ENCODE measurements at places on chromosomes 7 and 10.

DNA sequence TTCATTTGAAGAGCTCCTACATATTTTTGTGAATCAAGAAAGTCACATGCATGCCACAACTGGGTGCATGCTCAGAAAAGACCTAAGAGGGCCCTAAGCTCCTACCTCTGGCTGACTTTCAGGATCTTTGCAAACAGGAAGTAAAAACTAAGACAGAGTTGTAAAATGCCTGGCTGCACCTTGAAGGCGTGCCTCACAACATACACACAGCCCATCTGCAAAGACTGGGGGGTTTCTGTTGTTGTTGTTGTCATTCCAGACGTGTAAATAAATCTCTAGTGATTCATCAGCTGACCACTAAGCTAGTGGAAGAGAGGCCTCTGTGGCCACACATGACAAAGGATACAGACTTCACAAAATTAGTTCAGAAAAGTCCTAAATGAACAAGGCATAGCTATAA, 31.8 kb downstream of the SMURF1 start:
- peak; percentile 39 for ATAC-seq
- no peaks in the 10 kb centered on the region for H3K27me3 ChIP-seq
- H3K27ac ChIP-seq, result peak overlapping the region; percentile 2
- H3K4me1 ChIP-seq, result peaks cover 59% of the 10 kb centered on the region
- H3K36me3 ChIP-seq, result peaks cover 16% of the 10 kb centered on the region

GRCh38 chr10:79299397-79300241, 47.6 kb upstream of the PPIF start:
- H3K27ac ChIP-seq, result peak overlapping the region; percentile 50
- peaks cover 7% of the 10 kb centered on the region for H3K4me1 ChIP-seq
- no peak for ATAC-seq
- no peak overlapping the region for H3K4me3 ChIP-seq
- no peaks in the 10 kb centered on the region for H3K27me3 ChIP-seq
- H3K36me3 ChIP-seq, result peaks cover 95% of the 10 kb centered on the region

DNA sequence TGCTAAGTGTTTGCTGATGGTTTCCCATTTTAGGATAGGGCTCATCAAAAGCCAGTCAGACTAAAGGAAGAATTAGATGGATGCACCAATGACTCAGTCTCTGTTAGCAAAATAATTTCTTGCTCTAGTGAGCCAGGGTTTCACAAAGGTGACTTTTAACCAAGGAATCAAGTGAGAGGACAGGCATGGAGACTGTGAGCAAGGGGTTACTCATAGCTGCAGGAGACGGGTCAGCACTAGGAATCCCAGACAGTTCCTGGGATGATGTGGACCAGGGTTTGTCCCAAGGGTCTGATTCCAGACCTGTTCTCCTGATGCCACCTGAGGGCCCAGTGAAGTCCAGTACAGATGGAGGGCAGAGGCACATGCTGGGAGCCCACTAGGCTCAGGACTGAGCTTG, 138.1 kb downstream of the NOC3L start:
- no peaks in the 10 kb centered on the region for H3K36me3 ChIP-seq
- no peaks in the 10 kb centered on the region for H3K4me1 ChIP-seq
- no peak for ATAC-seq
- no peaks in the 10 kb centered on the region for H3K27me3 ChIP-seq
- H3K4me3 ChIP-seq, result no peak overlapping the region

- H3K4me1 ChIP-seq, result peaks cover 24% of the 10 kb centered on the region
- peaks cover 23% of the 10 kb centered on the region for H3K36me3 ChIP-seq
- no peak overlapping the region for H3K27ac ChIP-seq
- H3K27me3 ChIP-seq, result no peaks in the 10 kb centered on the region
- ATAC-seq, result no peak
Measured at GRCh38 chr7:139639563-139639962, 116.1 kb downstream of the CLEC2L start.

DNA sequence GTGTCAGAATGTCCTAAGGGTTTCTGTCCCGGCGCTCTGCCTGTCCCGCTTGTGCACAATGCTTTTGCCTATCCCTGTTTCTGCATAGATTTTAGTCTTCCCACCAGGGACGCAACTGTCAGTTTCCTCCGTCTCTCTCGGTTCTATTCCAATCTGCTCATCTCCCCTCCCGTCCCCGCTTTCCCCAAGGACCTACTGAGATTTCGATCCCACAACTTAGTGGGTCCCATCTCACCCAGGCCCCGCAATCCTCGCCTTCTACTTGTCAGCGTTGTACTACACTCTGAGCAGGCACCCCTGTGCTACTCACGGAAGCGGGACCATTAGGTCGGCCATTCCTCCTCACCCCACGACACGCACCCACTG, 519 bp upstream of the ZNF655 start:
- ATAC-seq, result peak; percentile 63
- no peaks in the 10 kb centered on the region for H3K27me3 ChIP-seq
- H3K36me3 ChIP-seq, result peaks cover 95% of the 10 kb centered on the region
- H3K27ac ChIP-seq, result peak overlapping the region; percentile 98

- no peak overlapping the region for H3K27ac ChIP-seq
- no peak for ATAC-seq
- no peaks in the 10 kb centered on the region for H3K27me3 ChIP-seq
- H3K4me1 ChIP-seq, result no peaks in the 10 kb centered on the region
- no peak overlapping the region for H3K4me3 ChIP-seq
Measured at GRCh38 chr10:7011994-7012393, 398.8 kb downstream of the SFMBT2 start.

DNA sequence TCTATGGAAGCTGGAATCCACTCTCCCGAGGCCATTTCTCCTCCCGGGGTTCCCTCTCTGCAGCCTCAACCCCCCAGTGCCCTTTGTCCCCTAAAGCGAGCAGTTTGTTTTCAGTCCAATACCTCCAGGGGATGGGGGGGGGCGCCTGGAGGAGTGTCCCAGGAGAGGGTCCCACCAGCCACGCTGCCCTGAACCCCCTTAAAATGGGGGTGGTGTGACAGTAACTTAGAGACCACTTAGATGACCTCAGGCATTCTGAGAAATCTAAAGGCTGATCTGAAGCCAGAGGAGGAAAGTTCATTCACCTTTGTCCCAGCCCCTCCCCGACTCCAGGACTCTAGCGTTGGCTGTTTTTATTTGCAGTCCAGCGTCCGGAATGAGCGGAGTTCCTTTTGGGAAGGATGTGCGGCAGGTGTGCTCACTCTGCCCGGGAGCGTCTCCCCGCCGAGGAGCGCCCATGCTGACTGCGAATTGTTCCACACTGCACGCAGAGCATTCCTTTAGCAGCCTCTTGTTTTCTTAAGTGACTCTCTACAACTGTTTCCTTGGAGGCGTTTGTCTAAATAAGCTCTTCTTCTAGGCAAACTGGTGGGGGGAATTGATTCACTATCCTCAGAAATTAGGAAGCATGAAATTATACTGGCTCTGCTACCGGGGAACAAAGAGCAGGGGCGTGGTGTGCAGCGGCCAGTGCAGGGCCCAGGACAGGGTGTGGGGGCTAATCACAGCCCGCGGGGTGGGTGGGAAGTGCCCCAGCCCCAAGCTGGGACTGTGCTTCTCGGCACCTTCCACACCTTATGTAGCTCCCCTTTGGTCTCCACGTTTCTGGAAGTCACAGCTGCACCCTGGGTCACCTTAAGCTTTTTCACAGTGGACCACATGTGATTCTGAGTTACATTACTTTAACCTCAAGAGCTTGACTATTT, 46.3 kb downstream of the SYPL1 start:
- no peak overlapping the region for H3K27ac ChIP-seq
- no peak overlapping the region for H3K4me3 ChIP-seq
- H3K4me1 ChIP-seq, result peaks cover 5% of the 10 kb centered on the region
- no peaks in the 10 kb centered on the region for H3K36me3 ChIP-seq

DNA sequence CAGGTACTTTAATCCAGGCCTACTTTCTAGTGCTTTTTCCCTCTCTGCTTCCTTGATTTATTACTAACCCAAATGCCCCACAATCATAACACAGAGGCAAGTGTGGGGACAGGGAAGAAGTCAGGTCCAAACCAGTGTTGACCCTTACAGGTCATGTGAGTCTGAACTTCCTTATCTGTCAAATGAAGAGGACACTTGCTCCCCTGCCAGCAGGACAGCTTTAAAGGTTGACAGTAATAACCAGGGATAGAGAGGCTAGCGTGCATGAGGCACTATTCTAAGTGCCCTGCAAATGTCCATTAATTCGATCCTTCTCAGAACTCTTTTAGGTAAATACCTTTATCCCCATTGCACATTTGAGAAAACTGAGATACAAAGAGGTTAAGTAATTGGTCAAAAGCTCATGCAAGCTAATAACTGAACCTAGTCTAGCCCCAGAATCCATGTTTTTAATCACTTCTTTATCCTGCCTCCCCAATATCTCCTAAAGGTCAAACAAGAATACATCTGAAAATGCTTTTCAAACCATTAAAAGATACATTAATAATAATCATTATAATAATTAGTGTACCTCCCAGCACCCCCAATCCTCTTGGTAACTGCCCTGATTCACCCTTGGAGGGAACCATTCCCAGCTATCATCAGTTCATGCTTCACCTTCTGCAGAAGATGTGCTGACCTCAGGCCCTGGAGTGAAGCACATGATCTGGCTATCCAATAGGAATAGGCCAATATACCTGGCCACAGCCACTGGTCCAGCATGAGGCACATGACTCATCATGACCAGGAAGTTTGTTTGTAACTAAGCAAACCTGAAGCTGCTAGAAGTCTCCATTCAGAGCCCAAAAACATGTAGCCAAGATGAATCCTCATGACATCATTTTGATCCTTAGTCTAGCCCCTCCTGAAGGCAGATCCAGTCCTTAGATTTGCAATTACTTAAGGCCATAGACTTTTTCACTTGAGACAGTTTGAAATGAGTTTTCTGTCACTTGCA, 40.7 kb downstream of the SGMS1 start:
- H3K4me1 ChIP-seq, result peaks cover 20% of the 10 kb centered on the region
- no peaks in the 10 kb centered on the region for H3K27me3 ChIP-seq
- no peak overlapping the region for H3K4me3 ChIP-seq
- ATAC-seq, result peak; percentile 45
- peaks cover 29% of the 10 kb centered on the region for H3K36me3 ChIP-seq
- H3K27ac ChIP-seq, result no peak overlapping the region

DNA sequence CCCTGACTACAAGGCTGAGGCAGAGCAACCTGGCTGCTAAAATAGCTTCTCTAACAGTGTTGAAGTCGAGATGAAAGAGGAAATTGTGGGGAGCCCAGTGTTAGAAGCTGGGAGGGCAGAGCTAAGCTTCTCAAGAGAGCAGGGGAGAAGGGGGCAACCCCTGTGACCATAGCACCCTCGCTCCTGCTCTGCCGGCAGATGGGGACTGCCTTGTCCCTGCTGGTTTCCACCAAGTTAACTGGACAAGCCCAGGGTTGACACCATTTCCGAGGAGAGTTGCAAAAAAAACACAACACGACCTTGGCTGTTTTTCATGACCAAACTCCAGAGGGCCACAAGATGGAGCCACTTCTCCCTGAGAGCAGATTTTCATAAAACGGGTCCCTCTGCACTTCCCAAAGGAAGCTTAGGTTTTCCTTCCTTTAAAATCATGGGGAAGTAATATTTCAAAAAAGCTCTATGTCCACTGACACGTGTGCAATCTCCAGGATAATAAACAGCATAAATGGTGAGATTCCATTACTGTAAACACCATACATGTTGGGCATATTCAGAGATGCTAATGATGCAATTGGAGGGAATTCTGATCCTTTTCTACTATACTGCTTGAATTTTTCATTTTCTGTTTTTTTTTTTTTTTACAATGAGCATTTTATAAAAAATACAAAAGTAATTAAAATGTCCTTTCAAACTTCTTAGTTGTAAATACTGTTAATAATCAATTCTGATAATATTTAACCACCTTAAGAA, 140.4 kb downstream of the PIP4K2A start:
- peaks cover 24% of the 10 kb centered on the region for H3K4me1 ChIP-seq
- H3K27ac ChIP-seq, result peak overlapping the region; percentile 63
- H3K27me3 ChIP-seq, result no peaks in the 10 kb centered on the region
- ATAC-seq, result no peak
- H3K36me3 ChIP-seq, result peaks cover 97% of the 10 kb centered on the region

GRCh38 chr7:116162254-116162653, 48.1 kb upstream of the TES start:
- ATAC-seq, result no peak
- no peaks in the 10 kb centered on the region for H3K4me1 ChIP-seq
- H3K4me3 ChIP-seq, result no peak overlapping the region

DNA sequence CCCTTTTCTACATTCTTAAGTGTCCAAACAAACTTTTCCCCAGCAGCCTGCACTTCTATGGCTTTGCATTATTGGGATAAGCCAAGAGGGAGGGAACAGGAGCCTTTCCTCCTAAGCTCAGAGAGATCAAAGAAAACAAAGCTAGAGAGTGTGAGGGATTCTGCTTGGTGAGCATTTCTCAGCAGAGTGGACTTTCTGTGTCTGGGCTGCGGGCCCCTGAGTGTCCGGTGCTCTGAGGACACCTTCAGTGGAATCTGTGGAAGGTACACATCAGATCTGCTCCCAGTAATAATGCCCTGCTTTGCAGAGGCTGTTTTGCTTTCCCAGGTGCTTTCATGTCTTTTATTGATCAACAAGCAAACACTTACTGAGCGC, 50.2 kb downstream of the KCNMA1 start:
- H3K27ac ChIP-seq, result no peak overlapping the region
- H3K27me3 ChIP-seq, result peaks cover 3% of the 10 kb centered on the region
- H3K36me3 ChIP-seq, result no peaks in the 10 kb centered on the region
- peaks cover 4% of the 10 kb centered on the region for H3K4me1 ChIP-seq
- no peak overlapping the region for H3K4me3 ChIP-seq

GRCh38 chr10:123398180-123398591, 244.0 kb downstream of the BUB3 start:
- H3K4me1 ChIP-seq, result peaks cover 5% of the 10 kb centered on the region
- no peaks in the 10 kb centered on the region for H3K27me3 ChIP-seq
- H3K4me3 ChIP-seq, result no peak overlapping the region
- H3K27ac ChIP-seq, result no peak overlapping the region
- H3K36me3 ChIP-seq, result no peaks in the 10 kb centered on the region

- H3K4me3 ChIP-seq, result no peak overlapping the region
- peak overlapping the region; percentile 41 for H3K27ac ChIP-seq
- H3K27me3 ChIP-seq, result peaks cover 6% of the 10 kb centered on the region
- ATAC-seq, result no peak
Measured at GRCh38 chr10:103548581-103549348, 55.3 kb downstream of the NEURL1 start.

All from activated T-helper 17 cell treated with anti-CD3 and anti-CD28 coated beads, Interleukin-2, amount 50 U/mL, for 72 hours (primary cell).